ENCODE measurements at places on chromosomes 7 and 10.

GRCh38 chr7:129095258-129095657 lies 40.3 kb upstream of the TNPO3 start:
- DNase-seq, result peak; percentile 6

DNA sequence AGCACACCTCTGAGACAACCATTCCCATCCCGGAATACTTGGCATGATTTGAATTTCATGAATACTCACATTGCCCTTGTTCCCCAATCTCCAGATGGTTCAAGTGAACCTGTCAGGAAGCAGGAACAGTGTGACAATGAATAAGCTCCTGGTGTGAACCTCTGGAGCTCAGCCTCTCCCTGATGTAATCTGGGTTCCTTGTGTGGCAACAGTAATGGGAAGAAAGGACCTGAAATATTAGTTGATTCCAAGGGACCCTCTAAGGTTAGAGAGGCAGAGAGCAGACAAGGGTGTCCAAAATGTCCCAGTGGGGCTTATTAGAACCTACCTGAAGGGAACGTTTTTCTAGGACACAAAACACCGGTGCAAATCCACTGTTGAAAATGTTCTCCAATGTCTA lies 8.5 kb downstream of the OR2A7 start:
- no peak for DNase-seq

DNA sequence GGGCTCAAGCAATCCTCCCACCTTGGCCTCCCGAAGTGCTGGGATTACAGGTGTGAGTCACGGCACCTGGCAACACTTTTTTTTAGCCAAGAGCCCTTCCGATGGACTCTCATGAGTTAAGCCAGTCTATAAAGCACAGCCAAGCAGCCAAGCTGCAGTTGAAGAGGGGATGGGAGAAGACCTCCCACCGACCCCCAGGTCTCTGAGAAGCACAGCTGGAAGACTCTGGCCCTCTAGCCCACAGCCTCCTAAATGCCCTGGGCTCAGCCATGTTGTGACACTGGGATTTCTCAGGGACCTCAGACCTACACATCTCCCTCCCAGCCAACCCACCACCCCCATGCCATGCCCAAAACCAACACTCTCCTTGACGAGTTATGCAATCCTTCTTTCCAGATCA lies 31.1 kb downstream of the CALML3 start:
- DNase-seq, result no peak

- DNase-seq, result no peak
These were observed 917.9 kb downstream of the GRID1 start for GRCh38 chr10:85448716-85449115.

DNA sequence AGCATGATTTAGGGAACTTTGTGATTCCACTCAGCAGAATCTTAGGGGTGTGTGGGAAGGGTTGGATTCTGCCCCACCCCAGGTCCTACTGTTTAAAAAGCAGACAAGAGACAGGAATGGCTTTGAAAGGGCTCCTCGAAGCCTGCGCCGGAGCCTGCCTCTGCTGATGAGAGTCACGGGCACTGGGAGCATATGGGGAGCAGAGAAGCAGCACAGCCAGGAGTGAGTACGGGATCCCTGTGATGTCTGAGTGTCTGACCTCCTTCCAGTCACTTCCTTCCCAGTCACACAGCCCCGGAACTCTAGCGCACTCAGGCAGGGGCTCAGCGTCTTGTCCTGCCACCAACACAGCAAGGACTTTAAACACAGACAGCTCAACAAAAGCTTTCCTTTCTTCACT lies 514.9 kb upstream of the DPP6 start:
- DNase-seq, result no peak

DNA sequence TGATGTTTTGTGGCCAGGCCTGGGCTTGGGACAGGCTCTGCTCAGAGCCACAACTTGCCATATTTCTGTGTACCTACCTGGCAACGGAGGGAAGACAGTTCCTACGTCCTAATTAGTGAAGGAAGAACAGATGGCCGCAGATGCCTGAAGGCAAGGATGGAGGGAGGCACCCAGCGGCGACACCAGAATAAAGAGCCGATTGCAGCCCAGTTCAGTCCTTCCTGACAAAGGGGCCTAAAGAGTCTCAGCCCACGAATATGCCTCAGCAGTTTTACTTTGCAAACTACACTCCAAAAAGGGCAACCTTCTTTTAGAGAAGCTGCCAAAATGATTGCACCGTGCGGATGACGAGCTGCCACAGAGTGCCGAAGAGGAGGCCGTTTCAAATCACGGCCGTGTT lies 585.8 kb downstream of the GLRX3 start:
- no peak for DNase-seq

DNA sequence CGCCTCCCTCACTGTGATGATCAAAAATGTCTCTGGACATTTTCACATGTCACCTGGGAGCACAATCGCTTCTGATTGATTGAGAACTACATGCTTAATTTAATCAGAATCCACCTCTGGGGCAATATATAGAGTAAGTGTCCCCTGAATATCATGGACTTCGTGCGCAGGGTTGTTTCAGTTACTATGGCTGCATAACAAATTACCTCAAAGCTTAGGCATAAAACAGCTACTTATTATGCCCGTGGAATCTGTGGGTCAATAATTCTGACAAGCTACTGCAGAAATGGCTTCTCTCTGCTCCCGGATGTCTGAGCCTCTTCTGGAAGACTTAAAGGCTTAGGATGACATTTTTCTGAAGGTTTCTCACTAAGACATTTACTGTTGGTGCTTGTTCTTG lies 334.4 kb downstream of the GPR158 start:
- no peak for DNase-seq

- no peak for DNase-seq
These were observed 77.0 kb downstream of the ARL4A start for GRCh38 chr7:12764458-12764891.

DNA sequence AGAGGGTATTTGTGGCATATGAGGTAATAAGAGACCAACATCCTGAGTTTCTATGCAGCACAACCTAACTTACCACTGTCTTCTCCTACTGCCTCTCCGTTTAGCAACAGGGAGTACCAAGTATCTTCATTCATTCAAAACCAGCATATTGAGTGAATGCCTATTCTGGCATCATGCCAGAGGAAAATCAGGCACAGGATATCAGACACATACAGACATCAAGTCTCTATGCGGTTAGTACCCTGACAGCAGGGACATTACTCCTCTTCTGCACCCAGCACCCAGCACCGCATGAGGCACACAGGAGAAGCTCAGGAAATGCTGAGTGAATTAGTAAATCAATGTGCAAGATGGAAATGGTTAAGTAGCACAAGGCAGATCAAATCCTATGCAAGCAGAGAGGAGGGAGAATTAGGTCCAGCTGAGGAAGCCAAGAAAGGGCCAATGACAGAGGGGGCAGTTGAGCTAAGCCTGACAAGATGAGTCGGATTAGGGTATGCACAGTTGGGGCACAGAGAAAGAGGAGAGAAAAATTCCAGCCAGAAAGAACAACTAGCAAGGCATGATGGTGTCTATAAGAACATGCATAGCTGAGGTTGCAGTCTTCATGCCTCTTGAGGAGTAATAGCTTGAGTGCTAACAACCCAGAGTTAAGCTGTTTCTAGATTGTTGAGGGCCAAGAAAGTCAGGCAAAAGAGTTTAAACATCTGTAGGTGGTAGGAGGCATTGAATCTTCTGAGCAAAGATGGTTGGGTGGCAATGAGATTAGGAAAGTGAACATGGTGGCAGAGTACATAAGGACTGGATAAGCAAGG lies 146.0 kb downstream of the PLXNA4 start:
- no peak for DNase-seq

- DNase-seq, result peak; percentile 63
These were observed 22.9 kb downstream of the GSAP start for GRCh38 chr7:77393261-77393660.

DNA sequence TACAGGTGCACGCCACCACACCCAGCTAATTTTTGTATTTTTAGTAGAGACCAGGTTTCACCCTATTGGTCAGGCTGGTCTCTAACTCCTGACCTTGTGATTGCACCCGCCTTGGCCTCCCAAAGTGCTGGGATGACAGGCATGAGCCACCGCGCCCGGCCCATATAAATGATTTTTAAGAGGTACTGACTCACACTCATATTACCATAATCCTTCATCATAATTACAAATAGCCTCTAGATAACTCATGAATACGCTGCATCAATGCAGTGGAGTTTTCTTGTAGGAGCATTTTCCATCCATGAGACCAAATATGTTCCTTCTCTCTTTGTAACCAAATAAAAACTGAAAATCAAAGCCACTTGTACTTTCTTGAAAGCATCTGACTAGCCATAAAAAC lies 193.3 kb downstream of the GRM8 start:
- no peak for DNase-seq

DNA sequence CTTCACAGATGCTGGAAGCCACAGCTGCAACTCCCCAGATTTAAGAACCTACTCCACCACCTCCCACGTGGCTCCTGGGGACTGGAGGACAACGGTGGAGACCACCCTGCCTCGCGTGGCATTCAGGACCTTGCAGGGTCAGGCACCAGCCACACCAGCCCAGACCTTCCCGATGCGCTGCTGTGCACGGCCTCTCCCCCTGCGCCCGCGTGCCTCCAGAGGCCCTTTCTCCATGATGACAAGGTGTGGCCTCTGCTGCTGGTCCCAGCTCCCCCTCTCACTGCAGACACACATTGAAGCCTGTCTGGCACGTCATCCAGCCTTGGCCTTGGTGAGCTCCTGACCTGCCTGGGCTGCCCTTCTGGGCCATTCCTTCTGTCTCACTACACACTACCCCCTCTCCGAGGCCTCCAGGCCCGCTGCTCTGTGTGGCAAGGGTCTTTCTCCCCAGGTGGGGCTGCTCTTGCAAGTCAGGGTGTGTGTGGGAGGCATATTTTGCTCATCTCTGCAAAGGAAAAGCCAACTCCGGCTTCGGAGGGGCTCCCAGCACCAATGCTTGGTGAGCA lies 254.8 kb downstream of the MAD1L1 start:
- no peak for DNase-seq

GRCh38 chr7:151143261-151144015 lies 24.1 kb downstream of the GBX1 start:
- no peak for DNase-seq

- DNase-seq, result peak; percentile 76
These were observed 30.6 kb downstream of the TLX1 start for GRCh38 chr10:101161494-101162299.

DNA sequence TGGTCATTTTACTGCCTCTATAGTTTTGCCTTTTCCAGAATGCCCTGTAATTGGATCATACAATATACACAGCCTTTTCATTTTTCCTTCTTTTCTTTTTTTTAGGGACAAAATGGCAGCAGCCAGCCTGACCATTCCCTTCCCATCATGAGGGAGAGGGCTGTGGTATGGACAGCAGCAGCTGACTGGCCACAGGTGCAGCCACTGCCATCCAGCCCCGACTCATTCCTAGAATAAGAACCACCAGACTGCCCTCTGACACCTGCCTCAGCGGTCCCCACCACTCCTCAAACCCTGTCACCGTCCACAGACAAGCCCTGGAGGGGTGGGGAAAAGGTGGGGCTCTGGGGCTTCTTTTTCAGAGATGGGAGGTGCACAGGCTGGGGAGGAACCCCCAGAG lies 92.8 kb downstream of the EPDR1 start:
- DNase-seq, result no peak

DNA sequence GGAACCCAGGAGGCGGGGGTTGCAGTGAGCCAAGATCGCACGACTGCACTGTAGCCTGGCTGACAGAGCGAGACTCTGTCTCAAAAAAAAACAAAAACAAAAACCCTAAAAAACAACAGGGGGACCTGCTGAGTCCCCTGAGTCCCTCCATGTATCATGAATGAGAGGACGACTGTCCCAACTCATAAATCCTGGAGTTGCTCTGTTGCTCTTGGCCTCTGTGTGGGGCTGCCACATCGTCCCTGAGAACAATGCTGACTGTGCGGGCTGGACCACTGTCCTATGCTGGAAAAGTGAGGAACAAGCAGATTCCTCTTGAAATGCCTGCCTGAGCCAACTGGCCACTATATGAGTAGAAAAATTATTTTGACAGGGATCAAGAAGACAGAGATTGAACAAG lies 122.5 kb downstream of the IDE start:
- DNase-seq, result no peak

DNA sequence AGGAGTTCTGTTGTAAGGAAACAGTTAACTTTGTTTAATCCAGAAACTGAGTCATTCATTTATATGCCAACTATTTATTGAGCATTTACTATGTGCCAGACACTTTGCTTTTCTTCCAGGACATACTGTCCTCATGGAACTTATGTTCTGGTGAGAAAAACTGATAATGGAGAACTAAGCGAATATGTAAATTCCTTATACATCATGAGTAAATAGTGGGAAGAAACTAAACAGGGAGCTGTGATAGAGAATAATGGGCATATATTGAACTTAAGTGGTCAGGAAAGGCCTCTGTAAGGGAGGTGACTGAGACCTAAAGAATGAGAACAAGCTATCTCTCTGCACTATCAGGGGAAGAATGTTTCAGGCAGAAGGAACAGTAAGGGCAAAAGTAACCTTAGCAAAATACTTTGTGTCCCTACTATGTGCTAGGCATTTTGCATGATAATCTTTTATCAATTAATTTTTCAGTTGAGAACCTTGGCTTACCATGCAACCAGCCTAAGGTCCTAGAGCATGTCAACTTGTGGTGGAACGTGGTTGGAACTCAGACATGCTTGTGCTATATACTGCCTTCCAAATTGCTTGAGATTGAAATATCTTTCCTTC lies 45.4 kb downstream of the ST7 start:
- DNase-seq, result no peak

GRCh38 chr10:21417172-21417712 lies 108.2 kb downstream of the SKIDA1 start:
- no peak for DNase-seq

DNA sequence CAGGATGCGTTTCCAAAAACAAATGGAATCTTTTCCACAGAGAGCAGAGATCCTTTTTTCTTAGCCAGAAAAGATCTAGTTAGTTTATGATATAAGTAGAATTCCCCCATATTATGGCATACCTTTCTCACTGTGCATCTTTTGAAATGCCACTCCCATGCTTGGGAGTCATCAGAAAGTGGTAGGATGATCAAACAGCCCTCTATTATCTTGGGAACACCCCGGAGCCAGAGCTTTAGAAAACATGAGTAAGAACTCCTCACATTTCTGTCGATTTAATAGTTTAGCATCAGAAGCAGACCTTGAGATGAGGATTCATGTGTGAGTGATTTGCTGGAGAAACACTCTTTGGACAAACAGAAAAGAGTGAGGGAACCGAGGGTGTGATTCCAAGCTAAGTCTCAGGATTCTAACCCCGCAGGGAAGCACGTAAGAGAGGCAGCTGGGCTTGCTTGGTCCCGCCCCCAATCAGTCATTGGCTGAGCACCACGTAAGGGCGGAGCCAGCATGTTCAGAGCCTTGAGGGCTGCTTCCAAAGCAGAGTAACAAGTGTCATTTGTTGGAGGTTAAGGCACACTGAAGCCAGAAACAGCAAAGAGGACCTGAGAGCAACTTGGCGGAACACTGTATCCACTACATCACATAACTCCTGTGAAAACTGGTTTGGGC lies 43.7 kb upstream of the NXPH1 start:
- no peak for DNase-seq

DNA sequence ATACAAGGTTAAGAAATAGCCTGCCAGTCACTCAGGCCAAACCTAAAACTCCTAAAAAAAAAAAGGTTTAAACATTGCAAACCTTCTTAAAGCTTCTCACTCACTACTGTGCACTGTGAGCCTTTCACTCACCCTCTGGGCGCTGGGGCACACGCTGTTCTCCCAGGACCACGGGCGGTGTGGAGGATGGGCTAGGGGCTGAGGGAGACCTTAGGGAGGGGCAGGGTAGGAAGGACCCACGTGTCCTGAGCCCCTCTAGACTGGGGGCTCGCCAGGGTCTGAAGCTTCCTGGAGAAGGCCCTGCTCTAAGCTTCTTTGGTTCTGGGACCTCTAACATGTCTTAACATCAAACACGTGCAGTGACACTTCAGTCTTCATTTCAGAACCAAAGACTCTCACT lies 569.8 kb downstream of the DNAJB6 start:
- no peak for DNase-seq
